ENCODE measurements at places on chromosomes 1 and 21.
A peak's percentile ranks its signal among the peaks of the same experiment; 100 is the strongest.

- no peak for DNase-seq
These were observed 12.6 kb upstream of the PLEKHG5 start for GRCh38 chr1:6503884-6504602.

GRCh38 chr21:25002676-25003075, 604.6 kb downstream of the MRPL39 start:
- no peak for DNase-seq

GRCh38 chr1:3138623-3139151, 69.7 kb downstream of the PRDM16 start:
- DNase-seq, result no peak

GRCh38 chr1:229164836-229165735, 105.8 kb upstream of the RAB4A start:
- no peak for DNase-seq

GRCh38 chr1:225961659-225962439, 20.8 kb upstream of the LEFTY2 start:
- DNase-seq, result no peak

DNA sequence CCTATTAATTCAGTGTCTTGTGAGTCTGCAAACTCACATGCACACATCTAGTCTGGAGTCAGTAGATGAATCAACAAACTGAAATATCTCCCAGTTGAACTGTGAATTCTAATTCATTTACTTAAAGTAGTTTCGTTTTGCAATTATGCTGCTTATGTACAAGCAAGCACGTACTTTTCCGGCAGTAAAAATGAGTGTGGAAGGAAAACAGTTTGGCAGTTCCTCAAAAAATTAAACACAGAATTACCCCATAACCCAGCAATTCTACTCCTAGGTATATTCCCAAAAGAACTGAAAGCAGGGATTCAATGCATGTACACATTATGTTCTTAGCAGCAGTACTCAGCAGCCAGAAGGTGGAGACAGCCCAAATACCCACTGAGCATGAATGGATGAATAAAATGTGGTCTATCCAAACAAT, 49.3 kb downstream of the GNB1 start:
- no peak for DNase-seq

DNA sequence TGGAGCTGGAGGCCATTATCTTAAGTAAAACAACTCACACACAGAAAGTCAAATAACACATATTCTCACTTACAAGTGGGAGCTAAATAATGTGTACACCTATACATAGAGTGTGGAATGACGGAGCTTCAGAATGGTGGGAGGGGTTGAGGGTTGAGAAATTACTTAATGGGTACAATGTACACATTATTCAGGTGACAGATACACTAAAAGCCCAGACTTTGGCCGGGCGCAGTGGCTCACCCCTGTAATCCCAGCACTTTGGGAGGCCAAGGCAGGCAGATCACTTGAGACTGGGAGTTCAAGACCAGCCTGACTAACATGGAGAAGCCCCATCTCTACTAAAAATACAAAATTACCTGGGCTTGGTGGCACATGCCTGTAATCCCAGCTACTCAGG, 24.9 kb upstream of the LRIG2 start:
- no peak for DNase-seq

DNA sequence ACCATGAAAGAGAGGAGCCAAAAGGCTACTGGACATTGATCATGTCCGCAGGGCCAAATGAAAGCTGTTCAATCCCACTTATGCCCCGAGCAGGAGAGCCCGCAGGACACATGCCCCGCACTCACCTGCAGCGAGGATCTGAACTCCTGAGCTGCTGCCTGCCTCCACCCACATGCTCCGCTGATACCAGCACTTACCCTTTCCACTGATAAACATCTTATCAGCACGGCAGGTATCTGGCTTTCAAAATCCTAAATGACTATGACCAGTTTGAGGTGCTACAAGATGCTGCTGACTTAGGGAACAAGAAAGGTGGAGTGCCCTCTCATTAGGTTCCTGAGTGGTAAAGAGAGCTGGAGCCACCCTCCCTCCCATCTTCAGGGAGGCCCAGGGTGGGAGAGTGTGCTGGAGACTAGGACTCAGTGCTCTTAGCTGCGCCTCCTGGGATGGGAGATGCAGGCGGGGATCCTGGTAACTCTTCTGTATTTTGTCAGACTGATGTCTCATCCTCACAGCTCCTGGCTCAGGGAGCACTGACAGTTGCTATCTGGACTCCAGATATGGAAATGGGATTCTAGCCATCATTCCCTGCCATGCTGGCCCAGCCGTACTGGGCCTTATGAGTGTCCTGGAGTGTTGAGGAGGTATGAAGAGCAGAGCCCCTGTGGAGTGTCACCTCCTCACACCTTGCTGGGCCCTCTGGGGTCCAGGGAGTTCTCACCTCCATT, 86.4 kb upstream of the F3 start:
- DNase-seq, result no peak

DNA sequence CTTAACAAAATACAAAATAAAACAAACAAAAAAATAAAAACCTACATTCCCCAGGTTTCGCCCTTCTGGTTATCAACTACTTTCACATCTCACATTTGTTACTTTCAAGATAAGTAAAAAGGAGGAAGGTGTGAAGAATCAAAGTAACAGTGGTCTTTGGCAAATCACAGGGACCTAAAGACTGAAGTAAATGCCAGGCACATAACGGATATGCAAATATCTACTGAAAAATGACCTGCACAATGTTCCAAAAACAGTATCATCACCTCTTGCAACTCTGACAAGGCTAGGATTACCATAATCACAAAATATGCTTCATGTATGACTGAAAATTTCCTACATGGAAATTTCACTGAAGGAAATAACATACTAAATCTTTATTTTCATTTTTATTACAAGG, 29.3 kb downstream of the COP1 start:
- DNase-seq, result no peak

GRCh38 chr21:43269440-43269839, 100.6 kb downstream of the CRYAA start:
- DNase-seq, result peak; percentile 19

DNA sequence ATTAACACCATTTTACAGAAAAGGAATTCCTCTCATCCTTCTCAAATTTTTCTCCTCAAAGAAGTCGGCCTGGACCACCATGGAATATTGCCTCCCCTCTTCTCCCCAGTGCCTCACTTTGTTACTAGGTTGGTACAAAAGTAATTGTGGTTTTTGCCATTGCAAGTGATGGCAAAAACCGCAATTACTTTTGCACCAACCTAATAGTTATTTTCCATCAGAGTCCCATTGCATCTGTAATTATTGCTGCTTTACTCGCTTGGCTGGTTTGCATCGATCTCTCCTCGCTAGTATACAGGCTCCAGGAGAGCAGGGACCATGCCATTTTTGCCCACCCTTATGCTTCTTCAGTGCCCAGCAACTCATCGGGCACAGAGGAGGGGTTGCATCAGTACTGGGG, 963 bp upstream of the C1orf94 start:
- no peak for DNase-seq

- DNase-seq, result no peak
These were observed 6.8 kb downstream of the C1orf167 start for GRCh38 chr1:11768821-11769220.

DNA sequence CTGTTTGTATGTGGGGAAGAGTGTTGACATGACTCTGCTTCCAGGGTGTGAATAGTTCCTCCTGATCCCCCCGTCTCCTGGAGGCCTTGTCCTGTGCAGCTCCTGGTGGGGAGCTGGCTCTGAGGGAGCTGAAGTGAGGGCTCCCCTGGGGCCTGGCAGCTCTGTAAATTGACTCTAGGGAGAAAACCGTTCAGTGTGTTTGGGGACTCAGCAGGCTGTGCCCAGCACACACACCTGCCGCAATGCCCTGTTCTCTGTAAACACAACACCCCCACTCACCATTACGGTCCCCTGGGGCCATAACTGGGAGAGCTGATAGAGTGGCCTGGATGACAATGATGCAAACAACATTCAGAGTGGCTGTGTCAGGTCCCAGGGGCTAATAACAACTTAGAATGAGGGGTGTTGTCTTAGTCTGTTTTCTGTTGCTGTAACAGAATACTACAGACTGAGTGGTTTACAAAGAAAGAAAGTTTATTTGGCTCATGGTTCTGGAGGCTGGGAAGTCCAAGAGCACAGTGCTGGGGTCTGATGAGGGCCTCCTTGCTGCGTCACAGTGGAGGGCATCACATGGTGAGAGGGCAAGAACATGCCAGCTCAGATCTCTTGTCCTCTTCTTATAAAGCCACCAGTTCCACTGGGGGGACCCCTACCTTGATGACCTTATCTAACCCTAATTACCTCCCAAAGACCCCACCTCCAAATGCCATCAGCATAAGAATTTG, 15.3 kb downstream of the ADORA1 start:
- DNase-seq, result no peak

DNA sequence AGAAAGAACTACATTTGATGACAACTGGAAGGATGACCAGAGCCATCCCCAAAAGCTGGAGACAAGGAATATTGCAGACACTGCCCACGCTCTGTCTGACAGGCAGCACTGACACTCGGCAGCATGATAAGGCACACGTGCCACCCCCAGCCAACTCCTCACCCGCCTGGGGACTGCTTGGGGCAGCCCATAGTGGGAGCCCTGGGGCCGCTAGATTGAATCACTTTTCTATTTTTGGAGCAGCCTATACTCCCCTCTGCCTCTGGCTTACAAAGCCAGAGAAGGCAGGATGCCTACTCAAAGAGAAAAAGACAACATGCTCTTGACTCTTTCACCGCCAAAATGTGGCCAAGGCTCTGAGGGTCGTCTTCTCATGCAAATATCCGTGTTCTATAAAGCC, 1.3 kb downstream of the SMG5 start:
- DNase-seq, result peak; percentile 25

DNA sequence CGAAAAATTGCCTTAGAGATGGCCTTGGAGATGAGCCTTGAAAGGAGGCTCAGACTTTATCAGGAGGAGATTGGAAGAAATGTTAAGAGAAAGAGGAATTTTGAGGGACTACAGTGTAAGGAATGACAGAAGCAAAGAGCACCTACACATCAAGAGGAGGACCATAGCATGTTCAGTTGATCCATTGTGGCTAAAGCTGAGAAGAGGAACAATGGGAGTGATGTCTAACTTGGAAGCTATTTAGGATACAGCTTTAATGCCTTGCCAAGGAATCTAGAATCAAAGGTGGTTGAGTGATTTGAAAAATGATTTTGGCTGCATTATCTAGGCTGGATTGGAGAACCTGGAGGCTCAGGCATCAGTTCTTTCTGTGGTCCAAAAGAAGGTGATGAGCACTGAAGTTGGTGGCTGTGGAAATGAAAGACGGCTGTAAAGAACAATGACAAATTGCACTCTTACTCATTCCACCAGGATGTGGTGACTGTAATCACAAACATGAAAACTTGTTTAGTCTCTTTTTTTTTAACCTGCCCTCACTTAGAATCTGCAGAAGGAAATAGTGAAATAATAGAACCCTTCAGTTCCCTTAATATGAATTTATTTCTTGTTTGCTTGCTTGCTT, 11.3 kb downstream of the FAM20B start:
- no peak for DNase-seq

DNA sequence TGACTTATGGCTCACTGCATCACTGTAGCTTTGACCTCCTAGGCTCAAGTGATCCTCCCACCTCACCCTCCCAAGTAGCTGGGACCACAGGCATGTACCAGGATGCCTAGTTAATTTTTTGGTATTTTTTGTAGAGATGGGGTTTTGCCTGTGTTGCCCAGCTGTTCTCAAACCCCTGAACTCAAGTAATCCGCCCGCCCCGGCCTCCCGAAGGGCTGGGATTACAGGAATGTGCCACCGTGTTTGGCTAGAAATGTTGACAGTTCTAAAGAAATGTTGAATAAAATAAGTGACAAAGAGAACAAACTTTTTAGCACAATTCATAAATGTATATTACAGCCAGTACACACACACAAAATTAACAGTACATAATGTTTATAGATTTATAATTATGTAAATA, 1586.1 kb downstream of the NCAM2 start:
- no peak for DNase-seq

DNA sequence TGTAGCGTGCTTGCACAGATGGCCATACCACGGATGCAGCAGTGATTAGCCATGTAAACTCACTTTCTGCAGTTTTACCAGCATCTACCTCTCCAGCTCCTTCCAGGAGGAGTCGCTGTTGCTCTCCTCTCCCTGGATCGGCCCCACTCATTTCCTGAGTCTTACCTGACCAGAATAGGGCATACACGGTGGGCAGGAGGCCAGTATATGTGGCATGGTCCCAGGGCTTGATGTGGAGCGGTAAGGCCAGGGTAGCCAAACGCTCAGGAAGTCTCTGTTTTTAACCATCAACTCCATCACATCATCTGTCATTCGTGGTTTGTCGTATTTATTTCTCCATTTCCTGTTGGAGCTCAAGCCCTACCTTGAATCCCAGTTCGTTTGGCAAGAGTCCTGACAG, 163.4 kb upstream of the USP24 start:
- DNase-seq, result no peak

GRCh38 chr1:61268546-61269240, 186.3 kb downstream of the NFIA start:
- DNase-seq, result no peak

GRCh38 chr1:163701783-163702374, 380.1 kb downstream of the NUF2 start:
- no peak for DNase-seq

GRCh38 chr1:11176081-11176706, 13.0 kb upstream of the ANGPTL7 start:
- no peak for DNase-seq

- no peak for DNase-seq
These were observed 305.4 kb upstream of the PTBP2 start for GRCh38 chr1:96416111-96416595.

DNA sequence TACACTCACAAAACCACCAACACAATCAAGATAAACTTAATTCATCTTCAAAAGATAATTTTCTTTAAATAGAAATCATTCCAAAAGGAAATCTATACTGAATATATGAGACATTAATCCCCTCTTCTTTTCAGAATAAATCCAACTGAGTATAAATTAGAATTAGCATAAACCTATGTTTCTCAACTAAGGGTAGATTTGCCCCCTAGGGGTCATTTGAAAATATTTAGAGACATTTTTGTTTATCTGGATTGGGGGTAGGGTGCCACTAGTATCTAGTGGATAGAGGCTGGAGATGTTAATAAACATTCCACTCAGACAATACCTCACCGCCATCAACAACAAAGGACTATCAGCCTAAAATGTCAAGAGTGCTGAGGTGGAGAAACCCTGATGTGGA, 6.5 kb upstream of the TNFSF4 start:
- no peak for DNase-seq

- no peak for DNase-seq
These were observed 17.8 kb downstream of the ZBTB17 start for GRCh38 chr1:15958111-15958510.

DNA sequence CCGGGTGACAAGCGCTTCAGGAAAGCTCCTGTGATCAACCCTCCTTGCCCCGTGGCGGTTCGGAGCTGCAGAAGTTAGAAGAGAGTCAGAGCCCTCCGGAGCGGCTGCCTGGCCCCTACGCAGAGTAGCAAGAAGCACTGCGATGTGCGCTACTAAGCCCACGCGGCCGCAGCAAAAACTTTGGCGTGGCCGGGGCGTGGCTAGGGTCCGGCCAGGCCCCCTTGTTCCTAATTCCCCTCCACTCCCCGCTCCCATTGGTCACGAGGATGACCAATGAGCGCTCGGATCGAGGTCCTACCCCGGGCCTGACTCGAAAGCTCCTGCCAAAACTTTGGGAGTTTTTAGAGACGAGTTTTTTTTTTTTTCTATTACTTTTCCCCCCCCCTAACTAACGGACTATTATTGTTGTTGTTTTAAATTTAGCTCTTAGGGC, at the start of gene HLX:
Gene HLX (plus strand): TSS at position 368 of the 433 bp plus-strand sequence. CDS start 415 bp downstream, outside the sequence.
- no peak for DNase-seq

GRCh38 chr21:38806153-38806941, 618 bp downstream of the ETS2 start:
- peak; percentile 20 for DNase-seq

GRCh38 chr1:153629971-153630370, 1.7 kb downstream of the S100A1 start:
- no peak for DNase-seq
